ENCODE measurements at places on chromosomes 2 and 18.
A peak's percentile ranks its signal among the peaks of the same experiment; 100 is the strongest.

- no peak for DNase-seq
Observed at GRCh38 chr2:100875516-100876230, 55.7 kb downstream of the NPAS2 start.

- DNase-seq: no peak
Observed at GRCh38 chr2:203476881-203477280, 58.2 kb downstream of the RAPH1 start.

DNA sequence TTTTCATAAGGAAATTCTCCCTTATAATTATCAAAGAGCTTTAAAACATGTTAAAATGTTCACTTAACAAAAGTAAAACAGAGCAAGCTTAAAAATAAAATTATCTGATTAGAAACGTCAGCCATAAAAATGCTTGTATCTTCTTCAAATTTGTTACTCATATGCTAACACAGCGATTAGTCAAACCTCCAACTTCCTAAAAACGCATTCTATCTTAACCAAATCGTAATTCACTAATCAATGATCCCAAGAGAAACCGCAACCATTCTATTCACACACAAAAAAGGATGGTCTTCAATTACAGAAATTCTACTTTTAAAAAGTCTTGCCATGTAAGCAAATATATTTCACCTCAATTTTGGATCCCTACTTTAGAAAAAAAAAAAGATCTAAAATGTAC, 1.9 kb downstream of the STK17B start:
- DNase-seq: no peak

- DNase-seq: no peak
Observed at GRCh38 chr18:49019446-49020045, 68.8 kb upstream of the SMAD7 start.

- no peak for DNase-seq
Observed at GRCh38 chr2:6475155-6475940, 390.4 kb downstream of the CMPK2 start.

DNA sequence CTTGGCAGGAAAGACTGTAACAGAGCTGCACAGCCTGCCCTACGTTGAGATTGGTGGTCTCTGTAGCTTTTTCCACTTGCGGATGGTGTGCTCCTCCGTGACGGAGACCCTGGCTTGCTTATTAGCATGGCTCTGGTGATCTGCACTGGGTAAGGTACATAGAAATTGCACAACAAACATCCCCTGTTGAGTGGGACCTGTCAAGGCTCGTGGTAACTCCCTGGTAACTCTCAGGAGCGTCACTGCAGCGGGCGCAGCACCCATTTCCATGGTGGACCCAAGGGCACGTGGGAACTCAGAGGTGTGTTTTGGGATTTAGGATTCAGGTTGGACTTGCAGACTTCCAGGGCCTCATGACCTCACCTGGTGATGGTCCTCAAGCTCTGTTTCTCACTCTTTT, 1.1 kb downstream of the TRAF3IP1 start:
- DNase-seq: no peak

- no peak for DNase-seq
Observed at GRCh38 chr2:181724662-181725061, 44.3 kb upstream of the NEUROD1 start.

- no peak for DNase-seq
Observed at GRCh38 chr18:825891-826585, 14.0 kb upstream of the YES1 start.

DNA sequence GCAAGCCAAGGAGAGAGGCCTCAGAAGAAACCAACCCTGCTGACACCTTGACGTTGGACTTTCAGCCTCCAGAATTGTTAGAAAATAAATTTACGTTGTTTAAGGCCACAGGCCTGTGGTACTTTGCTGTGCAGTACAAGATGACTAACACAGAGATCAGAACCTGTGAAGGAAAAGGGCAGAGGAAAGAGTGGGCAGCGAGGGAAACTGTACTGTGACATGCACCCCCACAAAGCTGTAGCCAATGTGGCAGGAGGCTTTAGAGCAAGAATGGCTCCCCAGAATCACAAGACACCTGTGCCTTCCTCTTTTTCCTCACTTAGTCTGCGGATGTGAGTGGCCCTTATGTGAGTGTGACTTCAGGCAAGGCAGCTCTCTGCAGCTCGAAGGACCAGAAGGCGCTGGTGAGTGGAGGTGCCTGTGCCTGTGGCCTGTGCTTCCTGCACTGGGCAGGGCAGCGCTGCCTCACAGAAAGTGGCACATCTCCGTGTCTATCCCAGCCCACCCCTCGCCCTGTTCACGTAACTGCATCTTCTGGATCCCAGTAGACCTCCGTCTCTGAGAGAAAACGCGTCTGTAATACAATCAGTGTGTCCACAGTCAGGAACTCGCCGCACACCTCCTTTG, 89.5 kb downstream of the MRPS9 start:
- DNase-seq: no peak

DNA sequence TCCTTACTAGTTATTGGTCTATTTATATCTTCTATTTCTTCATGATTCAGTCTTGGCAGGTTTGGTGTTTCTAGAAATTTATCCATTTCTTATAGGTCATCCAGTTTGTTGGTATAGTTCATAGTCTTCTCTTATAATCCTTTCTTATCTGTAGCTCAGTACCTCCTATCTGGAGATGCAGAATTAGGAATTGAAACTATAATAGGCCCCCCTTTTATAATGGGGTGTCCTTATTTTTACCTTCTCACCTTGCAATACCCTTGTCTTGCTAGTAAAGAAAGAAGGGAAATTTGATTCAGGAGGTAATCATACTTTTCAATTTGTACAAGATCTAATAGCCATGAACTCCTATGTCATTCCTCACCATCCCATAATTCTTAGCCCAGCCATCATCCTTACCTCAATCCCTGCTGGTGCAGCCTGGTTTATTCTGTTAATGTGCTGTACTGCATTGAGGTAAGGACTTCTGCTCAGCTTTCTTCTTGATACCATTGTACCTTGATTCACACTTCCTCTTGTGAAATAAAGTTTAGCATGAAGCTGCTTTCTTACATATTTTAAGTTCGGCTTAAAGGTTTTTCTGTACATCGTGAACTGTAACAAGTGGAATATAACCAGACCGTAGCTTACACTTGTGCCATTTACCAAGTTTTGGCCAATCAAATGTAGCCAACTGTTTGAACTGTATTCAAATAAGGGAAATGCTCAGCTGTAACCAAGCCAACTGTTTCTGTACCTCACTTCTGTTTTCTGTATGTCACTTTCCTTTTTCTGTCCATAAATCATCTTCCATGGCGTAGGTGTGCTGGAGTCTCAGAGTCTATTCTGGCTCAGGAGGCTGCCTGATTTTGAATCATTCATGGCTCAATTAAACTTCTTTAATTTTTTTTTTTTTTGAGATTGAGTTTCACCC, 40.1 kb upstream of the PTH2R start:
- DNase-seq: no peak

DNA sequence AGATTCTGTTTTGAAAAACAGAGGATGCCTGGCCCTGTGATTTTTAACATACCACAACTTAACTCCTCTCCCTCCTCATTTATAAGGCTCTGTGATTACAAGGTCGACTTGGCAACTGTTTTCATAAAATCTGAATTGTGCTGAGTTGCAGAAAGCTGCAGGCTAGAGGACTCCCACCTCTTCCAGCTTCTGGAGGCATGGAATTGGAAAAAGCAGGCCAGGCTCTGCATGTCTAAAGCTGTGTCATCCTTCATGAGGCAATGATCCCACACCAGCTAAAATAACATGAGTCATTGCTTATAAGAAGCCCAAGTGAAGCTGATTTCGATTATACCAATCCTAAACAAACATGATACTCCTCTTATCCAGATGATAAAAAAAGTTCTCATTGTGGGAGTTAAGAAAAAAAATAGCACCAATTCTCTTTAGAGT, 11.7 kb downstream of the ARHGAP28 start:
- no peak for DNase-seq

DNA sequence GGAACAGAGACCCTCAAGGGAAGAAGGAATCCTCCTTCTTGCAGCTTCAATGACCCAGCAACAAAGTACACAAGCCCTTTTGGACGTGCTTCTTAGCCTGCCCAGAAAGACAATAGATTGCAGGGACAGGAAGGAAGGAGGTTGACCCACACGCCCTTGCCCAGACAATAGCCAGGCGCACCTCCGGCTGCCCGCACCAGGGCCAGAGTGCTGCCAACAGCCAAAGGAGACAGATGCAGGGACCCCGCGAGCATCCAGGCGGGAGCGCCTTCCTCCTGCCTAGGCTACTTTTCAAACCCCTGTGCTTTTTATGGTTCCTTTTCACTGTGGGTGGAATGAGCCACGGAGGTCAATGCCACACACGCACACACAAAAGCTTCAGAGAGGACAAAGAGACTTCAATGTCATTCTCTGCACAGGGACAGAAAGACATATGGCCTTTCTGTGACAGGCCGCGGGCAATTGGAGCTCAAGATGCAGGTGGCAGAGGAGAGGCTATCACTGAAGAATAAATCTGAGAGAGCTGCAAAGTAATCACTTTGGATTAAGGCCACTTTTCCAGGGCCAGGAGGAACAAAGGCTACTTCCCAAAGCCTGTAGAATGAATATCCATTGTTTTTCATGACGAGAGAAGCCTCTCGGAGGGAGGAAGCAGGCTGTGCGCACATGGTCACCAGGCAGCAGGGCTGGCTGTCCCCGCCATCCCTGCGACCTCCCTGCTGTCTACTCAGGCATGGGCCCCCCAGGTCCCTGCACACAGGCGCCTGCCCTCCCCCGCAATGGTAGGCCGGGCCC, 300.6 kb downstream of the EIPR1 start:
- no peak for DNase-seq

- DNase-seq: no peak
Observed at GRCh38 chr2:1193801-1194200, 219.5 kb upstream of the TPO start.

- DNase-seq: no peak
Observed at GRCh38 chr2:164044622-164045021, 308.8 kb upstream of the FIGN start.

DNA sequence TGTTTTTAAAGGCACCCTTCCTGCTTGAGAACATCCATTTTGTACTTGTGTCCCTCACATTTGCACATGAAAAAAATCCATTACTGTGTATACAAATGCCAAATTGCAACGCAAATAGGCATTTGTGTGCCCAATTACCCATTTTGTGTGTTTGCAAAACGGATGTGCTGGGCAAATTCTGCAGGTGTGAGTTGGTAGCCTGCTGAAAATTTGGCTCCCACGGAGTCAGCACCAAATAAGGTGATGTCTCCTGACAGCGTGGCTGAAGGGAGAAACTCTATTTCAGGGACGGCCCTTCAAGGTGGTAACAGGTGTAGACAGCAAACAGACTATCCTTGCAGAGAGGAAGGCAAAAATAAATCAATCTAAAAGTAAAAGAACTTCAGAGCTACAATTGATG, 661.1 kb downstream of the BCL11A start:
- no peak for DNase-seq

- DNase-seq: no peak
Observed at GRCh38 chr2:43324259-43325106, 98.1 kb upstream of the ZFP36L2 start.

DNA sequence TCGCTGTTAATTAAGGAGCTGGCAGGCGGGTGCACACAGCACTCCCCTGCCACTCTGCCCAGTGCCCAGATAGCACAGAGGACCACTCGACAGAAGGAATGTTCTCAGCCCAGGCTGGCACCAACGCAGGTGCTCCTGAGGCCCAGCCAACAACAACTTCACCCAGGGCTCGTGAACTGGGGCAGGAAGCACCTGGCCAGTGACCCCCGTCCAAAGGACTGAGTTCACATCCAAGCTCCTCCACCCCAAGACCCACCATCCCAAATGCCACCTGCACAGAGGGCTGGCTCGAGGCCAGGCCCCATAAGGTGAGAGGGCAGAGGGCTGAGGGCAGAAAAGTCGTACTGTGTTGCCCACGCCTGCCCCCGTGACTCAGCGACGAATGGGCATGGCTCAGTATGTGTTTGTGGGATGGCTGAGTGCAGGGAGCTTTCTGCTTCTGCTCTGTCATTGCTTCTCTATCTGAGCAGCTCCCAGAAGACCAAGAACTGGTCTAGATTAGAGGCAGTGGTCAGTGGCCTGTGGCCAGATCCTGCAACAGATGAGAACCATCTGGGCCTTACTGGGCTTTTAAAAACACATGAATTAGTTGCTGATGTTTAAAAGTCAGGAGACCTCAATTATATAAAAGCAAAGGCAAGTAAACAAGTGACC, 68.4 kb downstream of the POLR1A start:
- DNase-seq: peak; percentile 68

GRCh38 chr2:28434600-28434989, 41.9 kb downstream of the FOSL2 start:
- DNase-seq: no peak

- DNase-seq: no peak
Observed at GRCh38 chr2:210226223-210226622, 976 bp upstream of the ACADL start.

- peak; percentile 29 for DNase-seq
Observed at GRCh38 chr2:236525411-236525997, 44.1 kb upstream of the ACKR3 start.

- DNase-seq: peak; percentile 7
Observed at GRCh38 chr2:98026927-98027522, 31.3 kb upstream of the TMEM131 start.

DNA sequence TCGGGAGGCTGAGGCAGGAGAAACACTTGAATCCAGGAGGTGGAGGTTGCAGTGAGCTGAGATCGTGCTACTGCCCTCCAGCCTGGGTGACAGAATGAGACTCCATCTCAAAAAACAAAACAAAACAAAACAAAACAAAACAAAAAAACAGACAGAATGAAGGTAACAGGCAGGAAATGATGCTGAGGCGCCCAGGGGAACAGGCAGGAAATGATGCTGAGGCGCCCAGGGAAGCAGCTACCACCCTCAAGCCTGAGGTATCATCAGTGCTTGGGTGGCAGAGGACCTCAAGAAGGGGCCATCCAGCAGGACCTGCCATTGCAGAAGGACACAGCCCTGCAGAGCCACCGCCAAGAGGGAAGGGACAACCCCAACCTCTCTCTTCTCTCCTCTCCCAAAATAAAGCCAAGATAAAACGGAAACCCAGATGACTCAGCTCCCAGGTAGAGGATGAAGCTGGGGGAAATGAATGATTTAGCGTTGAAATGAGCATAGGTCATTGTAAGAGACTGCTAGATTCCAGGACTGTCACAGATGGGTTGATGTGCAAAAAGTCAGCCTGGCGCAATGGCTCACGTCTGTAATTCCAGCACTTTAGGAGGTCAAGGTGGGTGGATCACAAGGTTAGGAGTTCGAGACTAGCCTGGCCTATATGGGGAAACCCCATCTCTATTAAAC, 19.3 kb downstream of the SOWAHC start:
- DNase-seq: no peak

- DNase-seq: no peak
Observed at GRCh38 chr2:138415985-138416384, 85.6 kb upstream of the SPOPL start.

GRCh38 chr18:45232061-45232460, 383.2 kb upstream of the SLC14A2 start:
- DNase-seq: no peak

DNA sequence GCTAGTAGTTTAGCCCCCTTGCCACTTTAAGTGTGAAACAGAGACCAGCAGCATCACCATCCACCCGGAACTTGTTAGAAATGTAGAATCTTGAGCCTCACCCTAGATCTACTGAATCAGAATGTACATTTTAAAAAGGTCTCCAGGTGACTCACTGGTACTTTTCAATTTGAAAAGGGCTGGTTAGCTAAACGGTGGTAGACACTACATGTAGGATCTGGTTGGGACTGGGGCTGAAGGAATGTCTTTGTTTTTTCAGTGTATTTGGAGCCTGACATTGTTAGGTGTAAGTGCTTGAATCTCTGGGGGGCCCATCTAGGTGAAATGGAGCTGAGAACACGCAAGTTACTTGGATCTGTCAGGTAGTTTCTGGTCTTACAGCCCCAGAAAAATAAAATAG, 44.0 kb upstream of the XPO1 start:
- no peak for DNase-seq
